GM03348 (cell line): ENCODE measurements at places on chromosomes 3 and 15.

GRCh38 chr3:119034256-119035013 is at the start of gene IGSF11:
TSS of gene IGSF11 (minus strand) at chr3:119034846. CDS start at chr3:119034582, 264 bp downstream.
- peak; percentile 90 for DNase-seq

DNA sequence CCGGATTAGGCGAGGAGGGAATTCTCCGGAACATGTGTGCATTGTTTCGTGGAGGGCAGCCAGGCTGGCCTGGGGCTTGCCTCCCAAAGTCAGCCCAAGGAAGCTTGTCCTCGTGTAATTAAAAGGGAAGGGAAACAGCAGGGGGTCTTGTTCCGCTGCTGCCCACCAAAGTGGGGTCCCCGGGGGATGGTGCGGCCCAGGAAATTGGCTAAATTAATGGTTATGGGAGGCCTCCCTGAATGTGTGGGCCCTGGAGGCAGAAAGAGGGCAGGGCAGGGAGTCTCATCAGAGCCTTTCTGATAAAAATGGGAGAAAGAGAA is 118.1 kb downstream of the OPA1 start:
- DNase-seq = no peak

GRCh38 chr3:65591313-65591712 is 447.4 kb downstream of the MAGI1 start:
- DNase-seq = no peak

- no peak for DNase-seq
Observed at GRCh38 chr3:77296527-77296926, 256.6 kb downstream of the ROBO2 start.

GRCh38 chr3:63351159-63352007 is 73.3 kb downstream of the SYNPR start:
- peak; percentile 59 for DNase-seq
